NCI-H1930 (cell line): ENCODE measurements at places on chromosomes 7 and 10.

DNA sequence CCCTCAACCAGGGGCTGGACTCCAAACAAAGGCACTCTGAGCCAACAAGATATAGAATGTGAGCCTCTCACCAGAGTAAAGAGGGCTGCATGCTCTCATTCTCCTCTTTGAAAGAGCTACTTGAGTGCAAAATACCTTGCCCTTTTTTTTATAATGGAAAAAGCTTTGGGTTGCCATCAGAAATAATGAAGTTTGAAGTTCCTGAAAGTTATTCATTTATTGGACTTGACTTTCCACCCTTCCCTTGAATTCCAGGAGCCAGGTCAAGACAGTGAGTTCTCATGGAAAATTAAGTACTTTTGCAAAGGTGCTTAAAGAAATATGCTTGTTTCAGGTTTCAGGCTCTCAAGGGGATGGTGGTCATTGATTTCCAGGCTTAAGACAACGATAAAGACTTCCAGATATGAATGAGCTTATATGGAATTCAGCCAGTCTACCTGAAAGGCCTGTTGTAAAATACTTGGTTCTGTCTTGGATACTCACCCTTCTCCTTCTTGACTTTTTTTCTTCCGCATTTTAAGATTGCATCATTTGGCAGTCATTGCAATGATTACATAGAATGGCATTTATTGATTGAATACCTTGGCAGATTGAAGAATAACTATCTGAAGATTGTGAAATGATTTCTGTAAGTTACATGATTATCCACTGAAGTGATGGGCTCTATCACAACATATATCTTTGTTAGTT is 696.4 kb downstream of the INHBA start:
- DNase-seq: no peak

GRCh38 chr7:5183155-5183554 is 6.9 kb upstream of the WIPI2 start:
- DNase-seq: no peak

DNA sequence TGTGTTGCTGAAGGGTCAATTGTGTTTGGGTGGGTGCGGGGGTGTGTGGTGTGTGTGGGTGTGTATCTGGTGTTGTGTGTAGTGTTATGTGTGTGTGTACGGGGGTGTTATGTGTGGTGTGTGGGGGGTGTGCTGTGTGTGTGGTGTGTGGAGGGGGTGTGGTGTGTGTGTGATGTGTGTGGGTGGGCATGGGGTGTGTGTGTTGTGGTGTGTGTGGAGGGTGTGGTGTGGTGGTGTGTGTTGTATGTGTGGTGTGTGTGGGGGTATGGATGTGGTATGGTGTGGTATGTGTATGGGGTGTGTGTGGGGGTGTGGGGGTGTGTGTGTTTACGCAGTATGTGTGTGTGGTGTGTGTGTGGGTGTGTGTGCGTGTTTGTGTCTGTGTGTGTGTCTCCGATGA is 110.8 kb downstream of the ZNF22 start:
- DNase-seq: no peak

GRCh38 chr10:78471723-78472550 is 438.3 kb downstream of the RPS24 start:
- DNase-seq: no peak

- no peak for DNase-seq
Observed at GRCh38 chr10:48947690-48948469, 8.2 kb upstream of the LRRC18 start.

DNA sequence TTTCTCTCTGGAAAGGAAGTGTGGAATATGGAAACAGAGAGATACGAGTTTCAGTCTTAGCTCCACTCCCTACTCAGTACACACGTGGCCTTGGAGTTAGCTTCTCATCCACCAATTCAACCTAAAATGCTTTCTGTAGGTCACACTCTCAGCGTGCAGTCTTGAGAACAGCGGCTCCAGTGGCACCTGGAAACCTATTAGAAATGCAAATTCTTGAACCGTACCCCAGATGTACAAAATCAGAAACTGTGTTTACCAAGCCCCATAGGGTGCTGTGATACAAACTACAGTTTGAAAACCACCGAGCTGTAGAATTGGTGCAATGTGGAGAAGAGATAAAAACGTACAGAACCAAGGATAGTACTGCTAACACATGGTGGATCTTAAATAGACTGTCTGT is 91.1 kb upstream of the SP4 start:
- DNase-seq: no peak

DNA sequence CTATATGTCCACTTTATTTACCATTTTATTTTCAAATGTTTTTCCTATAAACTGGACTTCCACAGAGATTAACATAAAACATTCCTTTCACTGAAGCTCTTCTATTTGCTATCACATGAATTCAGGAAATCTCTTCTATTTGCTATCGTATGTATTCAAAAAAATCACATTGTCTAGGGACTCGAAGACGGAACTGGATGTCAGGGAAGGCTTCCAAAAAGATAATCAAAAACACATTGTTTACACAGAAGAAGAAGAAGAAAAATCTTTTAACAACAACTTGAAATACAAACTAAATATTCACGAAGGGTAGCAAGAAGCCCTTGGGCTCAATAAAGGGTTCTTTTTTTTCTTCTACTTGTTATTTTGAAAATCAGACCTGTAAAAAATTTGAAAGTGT is 426.1 kb upstream of the LRRN3 start:
- DNase-seq: no peak

GRCh38 chr10:133608855-133609254 is 17.7 kb downstream of the FRG2B start:
- DNase-seq: no peak

GRCh38 chr10:68137171-68137570 is 27.9 kb downstream of the MYPN start:
- DNase-seq: no peak

- peak; percentile 51 for DNase-seq
Observed at GRCh38 chr7:77415823-77416620, at the start of gene GSAP. GSAP (minus strand) TSS chr7:77416349; CDS start chr7:77416321, 28 bp downstream.
